ENCODE measurements at places on chromosomes 7 and 10.
A peak's percentile ranks its signal among the peaks of the same experiment; 100 is the strongest.

- DNase-seq: no peak
Observed at GRCh38 chr10:128065881-128066534, 60.2 kb downstream of the MKI67 start.

DNA sequence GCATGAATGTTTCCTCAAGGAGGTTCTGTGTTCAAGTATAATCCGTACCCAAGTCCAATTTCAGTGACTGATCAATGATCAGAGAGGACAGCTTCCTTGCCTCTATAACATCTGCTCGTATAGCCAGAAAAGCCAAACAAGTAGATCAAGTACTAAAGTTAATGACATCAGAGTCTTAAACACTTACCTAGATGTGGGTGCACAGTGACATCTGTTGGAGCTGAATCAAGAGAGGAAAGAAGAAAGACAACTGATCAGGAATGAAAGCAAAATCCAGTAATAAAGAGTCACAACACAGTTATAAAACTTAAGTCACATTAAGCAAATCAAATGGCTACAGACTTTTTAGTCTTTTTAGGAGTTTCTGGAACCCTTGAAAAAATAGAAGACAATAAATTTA lies 236.5 kb downstream of the RELN start:
- DNase-seq: peak; percentile 10

GRCh38 chr7:54360075-54360840 lies 181.9 kb upstream of the VSTM2A start:
- no peak for DNase-seq

DNA sequence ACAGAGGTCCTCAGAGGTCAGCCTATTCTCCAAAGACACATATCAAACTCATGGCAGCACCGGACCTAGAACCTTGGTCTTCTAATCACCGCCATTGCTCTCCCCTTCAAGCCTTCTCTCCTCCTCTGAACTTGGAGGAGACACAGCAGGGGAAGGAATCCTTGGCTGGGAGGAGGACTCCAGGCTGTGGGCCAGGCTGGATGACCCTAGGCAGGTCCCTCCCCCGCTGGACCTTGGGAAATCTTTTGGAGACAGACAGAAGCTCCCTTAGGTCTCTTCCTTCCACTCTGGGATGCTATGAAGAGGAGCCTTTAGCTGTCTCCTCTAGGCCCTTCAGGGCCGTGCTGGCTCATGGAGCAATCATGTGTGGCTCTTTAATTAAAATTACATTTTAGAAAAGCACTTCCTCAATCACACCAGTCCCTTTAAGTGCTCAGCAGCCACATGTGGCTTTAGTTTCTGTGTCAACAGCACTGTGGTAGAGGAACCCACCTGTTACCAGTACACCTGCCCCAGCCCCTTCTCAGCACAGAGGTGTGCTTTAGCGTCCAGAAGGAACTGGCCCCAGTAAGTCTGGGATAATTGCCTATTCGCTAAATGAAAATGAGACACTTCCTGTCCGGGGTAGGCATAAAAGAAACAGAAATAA lies 238.2 kb downstream of the CELF2 start:
- DNase-seq: no peak

GRCh38 chr10:89741126-89741762 lies 39.9 kb downstream of the KIF20B start:
- no peak for DNase-seq
